ENCODE measurements at places on chromosomes 12 and 14. TPM values are rescaled to one million over a fixed set of nuclear protein-coding genes. Genes with fewer than 3 reads are reported as not detected.
A peak's percentile ranks its signal among the peaks of the same experiment; 100 is the strongest.

DNA sequence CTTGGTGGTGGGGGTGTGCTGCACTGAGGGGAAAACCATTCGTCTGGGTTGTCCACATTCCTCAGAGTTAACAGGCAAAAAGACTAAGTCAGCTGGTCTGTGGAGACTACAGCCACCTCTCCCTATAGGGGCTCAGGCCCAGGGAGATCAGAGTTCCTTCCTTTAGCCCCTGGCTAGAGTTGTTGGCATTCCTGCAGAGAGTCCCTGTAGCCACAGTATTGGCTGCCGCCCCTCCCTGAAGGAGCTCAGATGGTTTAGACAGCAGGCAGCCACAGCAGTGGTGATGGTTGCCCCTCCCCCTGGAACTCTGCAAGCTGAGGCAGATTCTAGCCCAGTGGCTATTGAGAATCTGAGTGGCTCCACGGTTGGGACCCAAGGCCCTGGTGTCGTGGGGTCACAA is 1072.5 kb upstream of the ATXN7L3B start:
- DNase-seq = peak; percentile 43

MYBPC1 gene
- not detected for total RNA-seq

KRT73 gene
- total RNA-seq = not detected

GPR84 gene
- total RNA-seq = not detected

GRCh38 chr12:82574191-82574590 is 112.5 kb upstream of the TMTC2 start:
- DNase-seq = no peak

TRHDE gene
- total RNA-seq = 5.0 TPM

DNA sequence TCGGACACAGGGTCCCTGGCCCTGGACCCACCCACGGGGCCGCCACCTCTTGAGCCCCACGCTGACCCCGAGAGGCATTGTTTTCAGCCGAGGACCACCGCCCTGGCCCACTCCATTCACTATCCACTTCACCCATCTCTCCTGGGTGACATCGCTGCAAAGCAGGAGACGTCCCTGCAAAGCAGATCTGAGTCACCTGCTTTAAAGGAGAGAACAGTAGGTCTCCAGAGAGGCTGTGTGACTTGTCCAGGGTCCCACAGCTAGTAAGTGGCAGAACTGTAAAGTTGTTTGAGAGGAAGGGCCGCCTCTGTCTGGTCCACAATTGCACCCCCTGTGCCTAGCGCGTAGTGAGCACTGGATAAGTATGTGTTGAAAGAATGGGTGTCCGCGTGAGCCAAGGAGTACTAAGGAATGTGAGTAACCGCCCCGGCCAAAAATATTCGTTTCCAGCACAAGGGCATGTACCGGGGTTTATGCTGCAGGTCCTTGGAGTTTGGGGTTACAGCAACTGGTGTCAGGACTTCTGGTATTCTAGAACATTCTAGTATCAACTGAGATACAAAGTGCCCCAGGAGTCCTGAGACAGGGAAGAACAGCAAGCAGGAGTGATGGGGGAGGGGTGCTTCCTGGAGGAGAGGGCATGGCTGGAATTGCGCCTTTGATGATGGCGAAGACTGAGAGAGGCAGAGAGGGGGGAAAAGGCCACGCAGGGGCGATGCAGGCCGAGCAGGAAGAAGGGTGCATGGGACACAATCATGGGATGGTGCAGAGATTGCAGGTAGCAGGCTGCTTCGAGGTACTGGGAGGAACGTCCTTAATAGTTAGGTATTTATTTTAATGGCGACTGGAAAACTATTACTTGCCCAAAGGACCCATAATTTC is 91.1 kb downstream of the SCARB1 start:
- DNase-seq = no peak
